RCC 7860 (cell line): ENCODE measurements at places on chromosomes 3 and 15.

GRCh38 chr3:191381303-191381702 lies 51.0 kb upstream of the UTS2B start:
- DNase-seq = no peak

DNA sequence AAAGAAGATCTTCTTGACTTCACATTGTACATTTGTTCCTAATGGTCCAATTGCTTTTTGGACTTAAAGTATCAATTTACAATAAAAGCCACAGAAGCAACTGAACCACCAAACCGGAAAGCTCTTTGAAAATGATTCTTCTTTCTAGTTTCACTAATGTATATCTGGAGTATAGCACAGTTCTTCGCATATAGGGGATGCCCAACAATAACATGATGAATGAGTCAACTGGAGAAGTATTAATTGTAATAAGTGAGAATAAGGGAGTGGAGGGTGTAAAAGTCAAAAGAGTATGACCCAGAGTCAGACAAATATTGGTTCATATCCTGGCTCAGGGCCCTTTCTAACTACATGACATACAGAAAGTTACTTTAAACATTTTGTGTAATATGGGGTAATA lies 425.2 kb downstream of the ZBTB20 start:
- no peak for DNase-seq

DNA sequence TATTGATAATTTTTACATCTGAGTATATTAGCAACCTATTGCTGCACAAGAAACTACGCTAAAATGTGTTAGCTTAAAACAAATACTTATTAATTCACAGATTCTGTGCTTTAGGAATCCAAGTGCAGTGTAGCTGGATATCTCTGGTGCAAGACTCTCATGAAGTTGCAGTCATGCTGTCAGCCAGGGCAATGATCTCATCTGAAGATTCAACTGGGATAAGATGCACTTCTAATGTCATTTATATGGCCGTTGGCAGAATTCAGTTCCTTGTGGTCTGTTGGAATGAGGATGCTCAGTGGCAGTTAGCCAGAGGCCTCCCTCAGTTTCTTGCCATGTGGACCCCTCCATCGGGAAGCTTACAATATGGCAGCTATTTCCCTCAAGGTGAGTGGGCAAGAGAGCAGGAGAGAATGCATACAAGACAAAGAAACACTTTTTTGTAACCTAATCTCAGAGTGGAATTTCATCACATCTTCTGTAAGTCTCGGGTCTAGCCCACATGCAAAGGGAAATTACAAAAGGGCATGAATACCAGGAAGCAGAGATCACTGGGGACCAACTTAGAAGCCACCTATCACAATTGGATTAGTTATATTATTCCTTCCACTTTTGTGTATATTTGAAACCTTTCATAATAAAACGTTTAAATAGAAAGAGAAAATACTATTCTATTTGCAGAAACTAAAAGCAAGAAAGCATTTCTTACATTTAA lies 61.6 kb downstream of the DPH6 start:
- DNase-seq = no peak

DNA sequence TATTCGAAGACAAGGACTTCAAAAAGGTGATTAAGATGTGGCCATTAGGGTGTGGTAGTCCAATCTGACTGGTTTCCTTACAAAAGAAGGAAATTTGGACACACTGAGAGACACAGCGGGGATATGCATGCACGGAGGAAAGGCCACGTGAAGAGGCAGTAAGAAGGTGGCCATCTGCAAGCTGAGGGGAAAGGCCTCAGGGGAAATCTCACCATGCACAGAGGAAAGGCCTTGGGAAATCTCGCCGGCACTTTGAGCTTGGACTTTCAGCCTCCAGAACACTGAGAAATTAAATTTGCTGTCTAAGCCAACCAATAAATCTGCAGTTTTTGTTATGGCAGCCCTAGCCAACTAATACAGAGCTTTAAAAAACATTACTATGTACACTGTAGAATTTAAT lies 78.8 kb downstream of the DLG1 start:
- no peak for DNase-seq

- DNase-seq = peak; percentile 17
These were observed 68.0 kb downstream of the ATP2B2 start for GRCh38 chr3:10437272-10437994.

DNA sequence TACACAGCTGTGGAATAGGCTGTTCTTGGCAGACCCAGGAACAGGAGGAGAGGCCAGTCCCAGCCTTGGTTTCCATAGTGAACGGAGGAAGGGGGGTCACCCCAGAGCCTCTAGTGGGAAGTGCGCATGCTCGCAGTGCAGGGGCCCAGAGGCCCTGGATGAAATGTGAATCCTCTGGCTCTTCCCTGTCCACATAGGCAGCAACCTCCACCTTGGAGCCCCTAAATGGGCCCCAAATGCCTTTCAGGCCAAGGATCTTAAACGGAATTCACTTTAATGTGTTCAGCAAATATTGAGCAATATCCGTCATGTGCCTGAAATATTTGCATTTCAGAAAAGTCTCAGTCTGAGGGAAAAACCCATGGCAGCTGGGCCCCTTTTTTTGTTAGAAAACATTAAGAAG lies 3.3 kb upstream of the NDN start:
- DNase-seq = no peak

- peak; percentile 17 for DNase-seq
These were observed 181.1 kb downstream of the MYRIP start for GRCh38 chr3:39990532-39990931.

DNA sequence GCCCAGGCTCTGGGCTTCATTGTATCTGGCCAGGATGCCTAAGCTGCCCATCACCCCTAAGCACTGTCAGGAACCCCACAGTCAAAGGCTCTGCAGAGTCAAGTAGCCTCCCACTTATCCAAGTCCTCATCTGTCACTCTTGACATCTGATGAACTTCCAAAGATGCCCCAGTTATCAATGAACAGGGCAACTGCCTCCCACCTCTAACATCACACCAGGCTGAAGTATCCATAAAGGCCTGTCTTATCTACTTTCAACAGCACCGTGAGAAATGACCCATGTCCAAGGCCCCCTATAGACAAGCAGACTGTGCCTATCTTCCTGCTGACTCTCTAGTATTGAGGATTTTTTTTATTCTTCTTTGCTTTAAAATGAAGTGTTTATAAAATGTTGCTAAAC lies 56.4 kb downstream of the TRIM69 start:
- no peak for DNase-seq

- no peak for DNase-seq
These were observed 19.8 kb downstream of the THRB start for GRCh38 chr3:24474862-24475261.

- DNase-seq = peak; percentile 74
These were observed 361.6 kb downstream of the RBMS3 start for GRCh38 chr3:29642393-29643033.
